Fibroblast of upper back skin (primary cell): ENCODE measurements at places on chromosomes 7 and 10.

- DNase-seq: peak; percentile 84
These were observed 10.3 kb downstream of the AKR1B1 start for GRCh38 chr7:134448356-134449229.

DNA sequence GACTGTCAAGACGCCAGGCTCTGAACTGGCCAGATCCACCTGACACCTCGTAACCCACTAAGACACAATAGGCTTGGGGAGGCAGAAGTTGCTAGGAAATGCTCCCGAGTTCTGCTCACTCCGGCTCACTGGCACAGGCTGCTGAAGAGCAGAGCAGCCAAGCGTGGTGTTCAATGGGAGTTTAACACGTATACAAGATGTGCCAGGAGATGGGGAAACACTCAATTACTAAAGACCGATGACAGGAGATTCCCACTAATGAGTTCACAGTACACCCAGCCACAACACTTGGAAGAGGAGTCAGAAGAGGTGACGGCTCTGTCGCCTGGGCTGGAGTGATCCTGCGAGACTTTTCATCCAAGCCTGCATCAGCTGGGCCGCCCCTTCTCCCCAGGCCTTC lies 303.4 kb downstream of the GFRA1 start:
- DNase-seq: no peak

DNA sequence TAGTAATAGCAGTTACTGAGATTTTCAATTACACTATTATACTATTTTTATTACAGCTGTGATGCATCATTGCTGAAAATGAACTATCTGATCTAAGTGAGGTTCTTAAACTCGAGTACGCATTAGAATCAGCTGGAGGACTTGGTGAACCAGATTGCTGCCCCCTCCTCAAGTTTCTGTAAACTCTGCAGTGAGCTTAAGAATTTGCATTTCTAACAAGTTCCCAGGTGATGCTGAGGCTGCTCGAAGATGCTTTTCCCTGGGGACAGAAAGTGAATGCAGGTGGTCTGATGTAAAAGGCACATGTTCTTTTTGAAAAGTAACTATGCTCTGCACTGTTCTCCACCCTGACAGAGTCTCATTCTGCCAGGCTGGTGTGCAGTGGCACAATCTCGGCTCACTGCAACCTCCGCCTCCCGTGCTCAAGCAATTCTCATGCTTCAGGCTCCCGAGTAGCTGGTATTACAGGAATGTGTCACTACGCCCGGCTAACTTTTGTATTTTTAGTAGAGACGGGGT lies 12.5 kb downstream of the RNF133 start:
- no peak for DNase-seq

- no peak for DNase-seq
These were observed 95.8 kb downstream of the PARP12 start for GRCh38 chr7:139966949-139967348.

- peak; percentile 50 for DNase-seq
These were observed 21.4 kb downstream of the STAMBPL1 start for GRCh38 chr10:88901206-88901983.

DNA sequence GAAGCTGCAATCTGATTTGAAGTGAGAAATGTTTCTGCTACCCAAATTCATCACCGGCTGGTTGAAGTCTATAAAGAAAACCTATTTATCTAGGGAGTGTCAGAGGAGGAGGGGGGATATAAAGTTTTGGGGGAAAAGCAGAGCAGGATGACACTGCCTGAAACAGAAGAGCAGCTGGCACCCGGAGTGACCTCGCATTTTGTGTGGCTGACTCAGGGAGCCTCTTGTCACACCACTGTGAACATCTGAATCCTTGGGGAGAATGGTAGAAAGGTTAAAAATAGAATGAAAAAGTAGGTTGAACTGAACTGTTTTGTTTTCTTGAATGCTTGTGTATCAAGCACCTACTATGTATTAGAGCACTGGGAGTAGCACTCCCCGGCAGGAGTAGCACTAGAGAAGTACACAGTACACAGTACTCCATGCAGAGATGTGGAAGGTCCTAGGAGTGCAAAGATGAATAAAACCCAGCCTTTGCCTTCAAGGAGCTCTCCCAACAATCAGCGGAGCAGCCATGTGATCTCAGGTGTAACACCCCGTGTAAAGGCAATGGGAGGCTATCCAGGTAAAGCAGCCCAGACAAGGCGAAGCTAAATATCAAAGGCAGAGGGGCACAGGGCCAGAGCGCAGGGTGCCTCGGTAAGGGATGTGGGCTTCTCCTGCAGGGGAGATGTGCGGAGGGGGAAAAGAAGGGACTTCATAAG lies 13.5 kb downstream of the CRTAC1 start:
- no peak for DNase-seq

DNA sequence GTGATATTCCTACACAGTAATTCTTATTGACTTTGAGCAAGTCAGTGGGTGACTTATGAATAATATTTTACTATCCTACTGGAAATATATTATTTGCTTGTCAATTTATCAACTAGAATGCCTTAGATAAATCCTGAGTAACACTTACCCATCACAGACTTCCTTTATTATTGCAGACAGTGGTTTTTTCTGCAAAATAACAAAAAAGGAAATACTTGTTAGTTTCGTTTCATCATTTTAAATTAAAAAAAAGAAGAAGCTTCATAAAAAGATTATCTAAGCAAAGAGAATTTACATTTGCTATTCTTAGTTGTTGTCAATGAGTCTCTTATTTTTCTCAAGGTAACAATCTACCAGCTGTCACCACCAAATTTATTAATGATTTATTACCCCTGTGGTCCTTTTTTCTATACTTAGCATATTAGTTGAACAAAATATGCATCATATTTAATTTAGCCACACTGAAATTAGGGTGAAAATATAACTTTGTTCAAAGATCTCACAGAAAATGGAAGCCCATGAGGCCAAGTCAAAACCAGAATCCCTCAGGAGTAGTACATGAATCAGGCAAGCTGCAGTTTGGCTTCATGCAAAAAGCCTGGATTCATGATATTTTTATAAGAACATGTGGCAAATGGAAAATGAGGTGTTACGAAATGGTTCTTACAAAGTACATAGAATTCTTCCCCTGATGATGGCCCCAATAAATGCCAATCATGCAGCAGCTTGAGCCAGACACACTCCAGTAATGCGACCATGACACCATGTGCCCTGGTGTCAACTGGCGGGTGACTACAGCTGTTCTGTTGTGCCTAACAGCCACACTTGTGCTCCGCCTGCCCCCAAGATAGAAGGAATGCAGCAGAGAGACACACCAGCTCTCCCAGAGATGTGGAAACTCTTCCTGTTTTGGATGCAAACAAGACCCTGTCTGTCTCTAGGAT lies 132.6 kb downstream of the ELMO1 start:
- peak; percentile 28 for DNase-seq

DNA sequence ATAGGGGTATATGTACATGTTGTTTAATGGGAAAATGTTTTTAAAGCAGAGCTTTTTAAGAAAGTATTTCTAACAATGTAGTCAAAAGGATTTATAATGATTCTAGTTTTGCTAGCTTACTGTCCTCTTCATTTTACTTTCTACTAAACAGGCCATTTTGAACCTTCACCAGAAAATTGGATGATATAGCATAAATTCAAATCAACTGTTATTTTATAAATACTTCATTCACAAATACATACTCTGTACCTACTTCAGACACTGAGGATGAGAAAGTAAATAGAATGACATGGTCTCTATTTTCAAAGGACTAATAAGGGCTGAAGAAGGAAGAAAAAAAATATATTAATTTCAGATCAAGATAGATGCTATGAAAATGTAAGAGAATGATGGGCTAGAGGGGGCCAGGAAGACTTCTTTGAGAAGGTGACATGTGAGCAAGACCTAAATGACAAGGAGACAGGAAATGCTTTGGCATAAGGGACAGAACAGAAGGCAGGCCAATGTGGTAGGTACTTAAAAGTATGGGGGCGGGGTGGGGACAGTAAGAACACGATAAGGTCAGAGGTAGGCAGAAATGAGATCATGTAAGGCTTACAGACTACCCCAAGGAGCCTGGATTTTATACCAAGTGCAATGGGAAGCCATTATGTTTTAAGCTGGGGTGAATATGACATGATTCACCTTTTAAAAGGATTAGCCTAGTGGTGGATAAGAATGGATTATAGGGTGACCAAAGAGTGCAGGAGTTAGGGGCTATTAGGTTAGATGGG lies 5.2 kb downstream of the NAMPT start:
- DNase-seq: no peak

DNA sequence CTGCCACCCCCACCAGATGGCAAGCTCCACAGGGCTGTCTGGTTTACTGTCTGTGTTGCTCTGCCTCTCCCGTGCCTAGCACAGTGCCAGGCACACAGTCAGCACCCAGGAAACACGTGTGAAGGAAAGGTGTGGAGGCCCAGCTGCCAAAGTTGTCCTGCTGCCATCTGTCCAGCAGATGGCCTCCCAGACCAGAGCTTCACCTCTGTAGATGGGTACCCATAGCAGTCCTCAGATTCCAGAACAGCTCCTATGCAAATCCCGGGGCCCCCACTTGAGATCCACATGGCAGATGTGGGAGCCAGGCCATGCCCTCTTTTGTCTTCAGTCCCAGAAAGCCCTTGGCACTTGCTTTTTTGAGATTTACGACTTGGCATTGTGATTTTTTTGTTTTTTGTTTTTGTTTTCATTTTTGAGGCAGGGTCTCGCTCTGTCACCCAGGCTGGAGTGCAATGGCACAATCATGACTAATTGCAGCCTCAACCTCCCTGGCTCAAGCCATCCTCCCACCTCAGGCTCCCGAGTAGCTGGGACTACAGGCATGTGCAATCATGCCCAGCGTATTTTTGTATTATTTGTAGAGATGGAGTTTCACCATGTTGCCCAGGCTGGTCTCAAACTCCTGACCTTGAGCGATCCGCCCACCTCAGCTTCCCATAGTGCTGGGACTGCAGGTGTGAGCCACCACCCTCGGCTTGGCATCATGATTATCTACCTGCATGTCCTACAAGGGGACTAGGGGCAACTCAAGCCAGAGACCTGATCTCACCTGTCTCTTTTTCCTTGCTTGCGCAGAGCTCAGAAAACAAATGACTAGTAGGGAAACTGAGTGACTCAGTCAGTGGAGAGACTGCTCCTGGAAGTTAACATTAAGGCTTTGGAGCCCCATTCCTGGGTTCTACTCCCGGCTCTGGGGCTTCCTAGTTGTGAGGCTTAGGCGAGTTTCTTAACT lies 16.9 kb upstream of the PALD1 start:
- DNase-seq: peak; percentile 44

DNA sequence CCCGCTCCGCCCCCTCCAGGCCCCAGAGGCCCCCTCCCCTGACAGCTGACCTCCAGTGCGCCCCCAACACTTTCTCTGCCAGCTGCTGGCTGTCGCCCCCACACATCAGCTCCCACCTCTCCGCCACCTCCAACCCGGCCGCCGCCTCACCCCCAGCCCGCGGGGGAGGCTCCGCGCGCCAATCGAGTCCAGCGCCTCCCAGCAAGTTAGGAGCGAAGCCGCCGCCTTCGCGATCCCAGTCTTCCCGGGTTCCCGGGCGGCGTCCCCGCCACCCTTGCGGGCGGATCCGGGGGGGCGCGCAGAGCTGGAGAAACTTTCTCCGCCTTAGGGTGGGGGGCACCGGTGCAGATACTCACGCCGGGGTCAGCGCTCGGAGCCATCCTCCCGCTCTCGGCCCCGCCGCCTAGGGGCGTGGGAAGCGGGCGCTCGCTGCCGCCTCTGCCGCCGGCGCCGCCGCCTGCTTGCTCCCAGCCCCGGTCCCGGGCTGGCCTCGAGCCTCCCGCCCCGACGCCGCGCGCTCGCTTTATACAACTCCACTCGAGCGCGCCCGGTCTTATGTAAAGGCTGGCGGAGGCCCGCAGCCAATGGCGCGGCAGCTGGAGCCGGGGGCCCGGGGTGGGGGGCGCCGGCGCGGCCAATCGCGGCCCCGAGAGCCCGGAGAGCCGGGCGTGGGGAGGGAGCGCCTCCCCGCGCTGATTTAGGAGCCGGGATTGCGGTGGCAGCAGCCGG lies at the start of gene CRTAC1:
Gene CRTAC1 (minus strand): TSS at position 529 of the 729 bp plus-strand sequence. CDS start 149 bp downstream, at position 380.
- peak; percentile 21 for DNase-seq

DNA sequence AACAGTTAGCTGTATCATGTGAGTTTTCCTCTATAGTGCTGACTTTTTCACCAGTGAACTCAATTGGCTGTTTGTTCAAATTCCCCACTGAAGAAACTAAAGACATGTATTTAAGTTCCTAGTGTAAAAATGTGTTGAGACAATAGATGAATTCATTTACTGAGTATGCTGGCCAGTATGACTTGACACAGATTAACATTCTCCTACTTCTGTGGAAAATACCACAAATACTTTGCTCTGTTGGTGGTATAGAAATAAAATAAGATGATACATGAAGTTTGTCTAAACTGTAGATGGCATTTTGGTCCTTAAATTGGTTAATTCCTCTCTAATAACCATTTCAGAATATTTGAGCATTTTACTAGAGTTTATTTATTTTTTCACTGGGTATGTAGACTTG lies 227.7 kb upstream of the TEX47 start:
- peak; percentile 44 for DNase-seq

GRCh38 chr7:90743626-90744025 lies 147.5 kb downstream of the CDK14 start:
- no peak for DNase-seq

GRCh38 chr7:133662830-133663229 lies 410.0 kb downstream of the EXOC4 start:
- no peak for DNase-seq

- DNase-seq: no peak
These were observed 22.0 kb downstream of the TMEM176B start for GRCh38 chr7:150778014-150778737.

GRCh38 chr10:118444069-118444468 lies 101.9 kb upstream of the FAM204A start:
- no peak for DNase-seq

GRCh38 chr7:133576612-133577168 lies 323.8 kb downstream of the EXOC4 start:
- DNase-seq: no peak

GRCh38 chr7:19928247-19928646 lies 154.8 kb upstream of the TMEM196 start:
- DNase-seq: no peak

DNA sequence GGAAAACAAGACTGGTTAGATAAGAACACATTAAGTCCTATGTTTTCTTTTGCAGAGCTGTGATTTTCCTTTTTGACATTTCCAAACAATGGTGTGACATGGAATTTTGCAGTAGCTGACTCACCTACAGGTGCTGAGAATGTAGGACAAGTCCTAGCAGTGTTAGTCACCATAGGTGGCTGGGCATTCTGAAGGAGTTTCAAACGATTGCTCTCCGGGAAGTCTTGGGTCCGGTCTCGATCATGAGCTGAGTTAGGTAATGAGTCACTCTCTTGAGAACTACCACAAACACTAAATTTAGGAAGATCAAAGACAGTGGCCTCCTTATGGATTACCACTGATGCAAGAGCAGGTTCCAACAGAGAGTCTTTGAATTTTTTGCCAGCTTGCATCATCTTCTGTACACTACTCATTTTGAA lies 3.6 kb downstream of the FIGNL1 start:
- peak; percentile 88 for DNase-seq

- DNase-seq: no peak
These were observed 219.7 kb downstream of the TRIL start for GRCh38 chr7:28738412-28738811.

- no peak for DNase-seq
These were observed 51.7 kb downstream of the ZNF438 start for GRCh38 chr10:30979956-30980355.

GRCh38 chr10:131972474-131973071 lies 9.2 kb downstream of the BNIP3 start:
- no peak for DNase-seq

GRCh38 chr10:125554016-125554703 lies 128.8 kb downstream of the TEX36 start:
- no peak for DNase-seq

GRCh38 chr10:1544929-1545328 lies 192.4 kb downstream of the ADARB2 start:
- DNase-seq: no peak
